ENCODE measurements at places on chromosomes 3 and 15.

- no peak for DNase-seq
Measured at GRCh38 chr3:97719156-97719821, 45.3 kb upstream of the ARL6 start.

GRCh38 chr15:66819084-66819483, 117.0 kb downstream of the SMAD6 start:
- DNase-seq: no peak

DNA sequence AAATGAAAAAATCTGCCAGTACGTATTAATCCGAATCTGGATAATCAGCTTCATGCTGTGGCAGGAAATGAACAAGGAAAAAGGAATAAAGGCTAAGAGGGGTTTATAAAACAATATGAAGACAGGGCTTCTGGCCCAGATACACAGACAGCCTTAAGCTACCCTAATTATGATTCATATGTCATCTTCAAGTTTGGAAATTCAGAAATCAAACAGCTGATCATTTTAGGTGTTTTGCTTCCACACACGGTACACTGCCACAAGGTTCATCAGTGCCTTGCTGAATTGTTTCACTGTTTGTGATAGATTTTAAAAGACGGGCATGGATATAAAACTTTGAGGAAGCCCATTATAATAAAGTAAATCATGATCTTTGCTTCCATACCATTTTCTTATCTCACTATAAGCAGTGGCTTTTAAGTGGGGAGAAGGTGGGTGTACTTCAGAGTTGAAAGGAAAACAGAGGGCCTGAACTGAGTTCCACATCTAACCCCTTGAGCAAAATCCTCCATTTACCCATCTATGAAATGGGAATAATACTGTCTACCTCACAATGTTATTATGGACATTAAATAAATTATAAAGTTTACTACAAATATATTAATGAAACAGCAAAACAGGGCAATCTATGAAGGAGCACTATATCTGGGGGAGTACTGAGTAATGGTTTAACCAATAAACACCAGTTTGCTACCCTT, 15.7 kb downstream of the GTPBP8 start:
- DNase-seq: no peak

- DNase-seq: no peak
Measured at GRCh38 chr3:45965653-45966052, 22.4 kb downstream of the CXCR6 start.

DNA sequence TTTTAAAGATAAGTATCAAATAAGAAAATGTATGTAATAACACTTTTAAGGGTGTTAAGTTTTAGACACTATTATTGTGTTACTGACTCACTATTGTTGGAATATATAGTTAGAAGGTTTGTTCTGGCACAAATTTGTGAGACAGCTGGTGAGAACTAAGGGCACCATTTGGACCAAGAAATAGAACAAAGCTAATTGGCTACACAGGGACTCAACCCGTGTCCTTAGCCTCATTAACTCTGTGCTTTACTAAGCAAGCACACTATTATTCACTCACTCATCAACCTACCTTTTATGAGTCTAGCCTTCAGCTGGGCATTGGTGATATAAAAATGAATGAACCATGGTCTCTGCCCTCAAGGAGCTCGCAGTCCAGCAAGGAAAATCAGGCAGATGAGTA, 4.1 kb upstream of the UNC13C start:
- no peak for DNase-seq

DNA sequence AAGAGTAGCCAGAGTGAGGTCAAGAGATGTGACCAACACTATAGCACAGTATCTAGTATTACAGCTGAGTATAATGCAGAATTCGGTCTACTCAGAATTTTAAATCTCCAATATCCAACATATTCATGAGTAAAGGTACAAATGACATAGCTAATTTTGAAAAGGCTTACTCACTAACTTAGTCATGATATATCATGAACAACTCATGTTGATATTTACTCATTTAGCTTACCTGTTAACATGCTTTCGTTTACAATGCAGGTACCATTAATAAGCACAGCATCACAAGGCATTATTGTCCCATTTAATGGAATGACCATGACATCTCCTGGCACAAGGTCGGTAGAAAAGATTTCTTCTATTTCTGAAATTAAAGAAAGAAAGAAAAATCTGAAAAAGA, 36.9 kb downstream of the ATP13A3 start:
- no peak for DNase-seq

DNA sequence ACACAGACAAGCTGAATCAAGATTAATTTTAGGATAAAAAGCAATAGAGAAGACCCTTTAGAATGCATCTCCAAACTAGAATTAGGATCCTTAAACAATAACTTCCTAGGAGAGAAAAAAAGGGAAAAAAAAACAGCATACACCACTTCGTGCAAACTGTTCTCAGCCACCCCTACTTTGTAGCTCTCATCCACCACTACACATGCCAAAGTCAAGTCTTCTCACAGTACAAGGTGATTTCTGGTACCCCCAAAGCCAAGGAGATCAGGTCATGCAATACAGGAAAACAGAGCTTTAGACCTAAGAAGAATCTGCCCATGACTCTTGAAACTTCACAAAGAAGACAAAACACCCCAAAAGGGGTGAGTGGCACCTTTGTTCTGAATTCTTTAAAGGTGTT, 166.9 kb downstream of the SUCNR1 start:
- DNase-seq: no peak

DNA sequence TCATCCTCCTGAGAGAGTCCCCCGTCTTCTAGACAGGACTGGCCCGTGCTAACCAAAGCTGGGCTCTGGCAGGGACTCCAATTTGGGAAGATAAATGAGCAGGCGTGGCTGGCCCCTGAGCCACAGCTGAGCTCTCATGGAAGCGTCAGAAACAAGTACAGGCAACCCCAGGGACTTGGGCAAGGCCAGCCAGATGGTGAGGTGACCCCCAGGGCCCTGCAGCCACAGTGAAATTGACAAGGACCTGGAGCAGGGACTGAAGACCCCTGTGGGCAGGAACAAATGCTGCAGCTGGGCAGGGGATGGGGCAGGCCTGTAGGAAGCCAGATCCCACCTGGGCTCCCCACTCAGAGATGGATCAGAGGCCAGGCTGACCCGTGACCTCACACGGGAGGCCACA, 32.8 kb upstream of the CGNL1 start:
- no peak for DNase-seq

DNA sequence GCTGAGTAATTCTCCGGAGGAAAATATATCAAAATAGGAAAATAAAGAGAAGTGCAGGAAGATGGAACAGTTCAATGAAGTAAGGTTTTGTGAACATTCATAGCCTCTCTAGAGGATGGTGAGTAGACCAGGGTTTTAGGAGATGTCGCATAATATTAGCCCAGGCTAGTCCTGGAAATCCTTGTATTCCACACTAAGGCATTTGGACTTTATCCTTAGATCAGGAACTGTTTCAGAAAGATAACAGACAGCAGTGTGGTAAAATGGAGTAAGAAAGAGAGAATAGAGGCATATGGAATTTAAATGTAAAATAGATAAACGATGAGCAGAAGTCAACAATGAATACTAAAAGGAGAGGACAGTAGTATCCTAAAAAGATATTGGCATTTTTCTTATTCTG, 12.1 kb downstream of the COPB2 start:
- DNase-seq: no peak

DNA sequence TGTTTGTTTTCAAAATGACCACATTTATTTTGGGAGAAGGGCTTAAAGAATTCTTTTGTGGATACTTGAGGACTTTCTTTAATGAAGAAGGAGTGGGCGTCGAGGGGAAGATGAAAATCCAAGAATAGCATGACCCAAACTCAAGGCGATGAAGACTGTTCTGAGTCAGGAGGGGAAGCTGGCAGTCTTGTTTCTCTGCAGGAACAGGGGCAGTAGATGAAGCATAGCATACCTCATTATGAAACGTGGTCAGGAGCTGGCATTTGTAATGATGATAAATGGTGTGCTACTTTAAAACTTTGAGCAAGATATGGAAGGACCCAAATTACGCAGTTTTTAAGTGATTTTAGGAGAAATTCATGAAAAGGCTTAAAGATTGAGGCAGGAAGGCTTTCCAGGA, 549.0 kb downstream of the IGSF11 start:
- no peak for DNase-seq

DNA sequence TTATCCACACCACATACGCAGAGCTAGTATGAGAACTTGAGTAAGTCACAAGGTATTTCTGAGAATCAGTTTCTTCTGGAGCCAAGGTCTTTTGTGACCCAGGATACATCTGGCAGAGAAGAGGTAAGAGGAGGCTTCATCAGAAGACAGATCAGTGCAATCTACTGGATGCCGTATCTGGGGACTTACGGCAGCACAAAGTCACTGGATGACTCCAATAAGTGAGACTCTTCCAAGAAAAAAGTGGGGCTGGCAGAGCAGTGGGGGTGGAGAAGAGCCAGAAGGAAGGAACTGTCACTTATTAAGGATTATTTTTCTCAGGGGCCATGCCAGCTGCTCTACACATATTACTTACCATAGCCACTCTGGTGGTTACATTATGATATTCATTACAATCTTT, 31.6 kb upstream of the UBXN7 start:
- no peak for DNase-seq

DNA sequence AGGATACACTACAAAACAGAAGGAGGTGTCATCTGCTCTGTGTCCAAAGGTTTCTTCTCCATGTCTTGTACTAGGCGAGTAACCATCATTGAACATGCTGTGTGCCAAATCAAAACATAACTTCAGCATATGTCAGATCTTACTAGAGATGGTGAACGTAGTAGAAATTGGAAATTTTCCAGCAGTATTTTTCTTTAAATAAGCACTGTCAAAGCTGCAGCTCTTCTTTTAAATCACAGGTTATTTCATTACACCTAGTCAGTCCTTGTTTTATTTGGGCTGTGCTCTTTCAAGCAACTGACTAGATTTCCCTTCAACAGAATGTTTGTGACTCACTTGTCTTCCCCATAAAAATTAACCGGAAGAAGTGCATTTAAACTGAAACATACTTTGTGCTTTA, 46.5 kb downstream of the MSL2 start:
- DNase-seq: no peak

GRCh38 chr3:179455954-179456353, 4.7 kb upstream of the GNB4 start:
- DNase-seq: no peak

GRCh38 chr15:62625429-62626033, 417.0 kb upstream of the TPM1 start:
- DNase-seq: no peak

DNA sequence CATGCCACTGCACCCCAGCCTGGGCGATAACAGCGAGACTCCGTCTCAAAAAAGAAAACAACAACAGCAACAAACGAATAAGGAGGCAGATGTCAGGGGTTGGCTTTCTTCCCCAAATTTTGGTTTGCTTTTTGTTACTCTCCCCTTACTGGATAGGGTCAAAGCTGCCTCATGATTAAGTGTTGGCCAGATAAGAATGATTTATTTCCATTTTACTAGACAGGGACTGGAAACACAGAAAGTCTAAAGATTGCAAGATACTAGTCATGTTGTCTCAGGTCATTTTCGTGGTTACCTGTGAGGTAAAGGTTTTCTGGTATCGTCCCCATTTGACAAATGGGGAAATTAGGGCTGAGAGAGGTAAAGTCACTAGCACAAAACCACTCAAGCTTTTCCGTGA, 18.6 kb upstream of the ETV5 start:
- no peak for DNase-seq

DNA sequence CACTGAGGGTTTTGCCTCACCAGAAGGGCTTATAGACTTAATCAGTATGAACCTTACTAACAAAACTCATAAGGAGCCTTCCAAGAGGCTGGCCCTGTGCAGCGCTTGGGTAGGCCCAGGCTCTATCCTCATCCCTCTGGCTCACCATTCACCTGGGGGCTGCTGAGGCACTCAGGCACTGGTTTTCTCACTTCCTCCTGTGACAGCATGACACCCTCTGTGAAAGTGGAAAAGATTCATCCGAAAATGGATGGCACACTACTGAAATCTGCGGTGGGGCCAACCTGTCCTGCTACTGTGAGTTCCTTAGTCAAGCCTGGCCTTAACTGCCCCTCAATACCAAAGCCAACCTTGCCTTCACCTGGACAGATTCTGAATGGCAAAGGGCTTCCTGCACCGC, 41.3 kb downstream of the PSMD6 start:
- no peak for DNase-seq

GRCh38 chr3:183291497-183292031, 38.5 kb downstream of the B3GNT5 start:
- no peak for DNase-seq

GRCh38 chr3:70149714-70150400, 150.3 kb downstream of the SAMMSON start:
- DNase-seq: no peak

DNA sequence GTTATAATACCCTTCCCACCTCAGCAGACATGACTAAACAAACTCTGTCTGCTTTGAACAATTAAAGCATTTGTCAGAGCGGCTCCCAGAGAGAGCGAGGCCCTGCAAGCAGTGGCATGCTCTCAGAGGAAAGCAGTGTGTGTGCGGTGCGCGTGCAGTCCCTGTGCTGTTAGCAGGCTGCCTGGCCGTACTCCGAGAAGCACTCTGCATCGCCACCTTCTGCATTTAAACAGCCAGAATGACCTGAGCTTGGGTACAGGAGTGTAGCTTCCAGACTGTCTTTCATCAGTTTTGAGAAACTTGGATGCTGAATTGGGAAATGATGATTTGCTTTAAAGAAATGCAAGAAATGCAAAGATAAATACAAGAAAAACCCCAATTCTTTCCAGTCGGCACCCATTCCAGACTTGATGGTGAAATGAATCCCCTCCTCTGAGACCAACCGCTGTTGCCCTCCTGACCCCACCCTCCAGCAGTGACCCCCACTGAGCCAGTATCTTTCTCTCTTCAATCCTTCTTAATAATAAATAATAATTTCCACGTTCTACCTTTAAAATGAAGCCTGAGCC, 113.5 kb downstream of the VGLL4 start:
- DNase-seq: no peak

DNA sequence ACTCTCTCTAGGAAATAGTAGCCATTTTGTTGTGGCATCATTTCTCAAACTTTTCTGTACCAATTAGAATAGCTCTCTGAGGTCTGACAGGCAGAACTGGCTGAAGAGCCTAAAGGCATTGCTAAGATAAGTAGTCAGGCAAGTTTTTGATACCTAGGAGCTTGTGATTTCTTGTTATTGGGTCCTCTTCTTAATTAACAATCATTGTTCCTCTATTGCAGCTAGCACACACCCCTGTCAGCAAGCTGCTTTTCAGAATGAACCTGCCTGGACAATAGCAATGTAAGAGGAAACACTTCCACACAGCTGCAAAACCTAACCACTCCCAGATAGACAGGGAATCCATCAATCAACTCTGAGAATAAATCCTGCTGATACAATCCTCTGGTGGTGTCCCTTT, 403.9 kb upstream of the TBL1XR1 start:
- no peak for DNase-seq

All from thoracic aorta (tissue), 2 donors.